ENCODE measurements at places on chromosomes 7 and 10.

DNA sequence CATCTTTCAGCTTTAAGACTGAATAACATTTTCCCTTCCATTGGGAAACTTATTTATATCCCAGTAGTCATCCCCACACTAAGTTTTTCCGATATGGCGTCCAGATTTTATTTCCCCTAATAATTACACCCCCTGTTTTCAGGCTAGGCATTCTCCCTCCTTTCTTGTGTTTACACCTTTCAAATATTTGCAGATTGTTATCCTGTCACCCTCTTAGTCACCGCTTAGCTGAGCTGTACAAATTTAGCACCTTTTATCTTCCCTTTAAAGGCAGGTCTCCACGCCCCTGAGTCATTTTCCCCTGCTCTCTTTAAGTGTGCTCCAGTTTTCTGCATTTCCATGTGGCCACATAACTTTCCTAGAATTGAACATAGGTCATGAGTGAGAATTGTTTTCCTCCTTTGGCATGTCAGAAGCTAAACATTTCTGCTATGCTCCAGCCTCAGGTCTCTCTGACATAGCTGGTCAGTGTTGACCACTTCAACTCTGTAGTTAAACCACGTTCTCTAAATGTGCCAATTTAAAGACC lies 47.4 kb downstream of the LRRC4 start:
- DNase-seq, result no peak

DNA sequence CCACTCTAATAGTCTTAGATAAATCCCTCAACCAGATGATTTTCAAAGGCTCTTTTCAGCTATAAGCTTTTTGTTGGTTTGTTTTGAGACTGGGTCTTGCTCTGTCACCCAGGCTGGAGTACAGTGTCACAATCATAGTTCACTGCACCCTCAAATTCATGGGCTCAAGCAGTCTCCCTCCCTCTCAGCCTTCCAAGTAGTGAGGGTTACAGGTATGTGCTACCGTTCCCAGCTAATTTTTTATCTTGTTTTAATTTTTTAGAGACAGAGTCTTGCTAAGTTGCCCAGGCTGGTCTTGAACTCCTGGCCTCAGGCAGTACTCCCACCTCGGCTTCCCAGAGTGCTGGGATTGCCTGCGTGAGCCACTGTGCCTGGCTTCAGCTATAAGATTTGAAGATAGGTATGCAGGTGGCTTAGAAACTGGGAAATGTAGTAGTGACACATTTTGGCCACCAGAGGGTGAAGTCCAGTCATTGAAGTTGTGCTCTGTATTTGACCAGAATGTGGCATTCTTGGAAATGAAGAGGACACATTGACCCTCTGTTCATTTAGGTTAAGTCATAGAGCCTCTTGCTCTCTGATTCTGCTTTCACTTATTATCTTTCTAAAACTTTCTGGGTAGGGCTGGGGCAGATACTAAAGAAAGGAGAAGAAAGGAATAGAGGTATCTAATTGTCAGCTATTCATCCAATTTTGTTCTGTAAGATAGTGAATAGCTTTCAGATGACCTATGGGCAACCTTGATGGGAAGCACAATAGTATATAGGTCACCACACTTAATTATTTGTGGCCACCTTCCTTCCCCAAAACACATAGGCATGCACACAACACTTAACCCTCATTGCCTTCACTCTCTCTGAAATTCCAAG lies 36.0 kb downstream of the R3HCC1L start:
- peak; percentile 10 for DNase-seq

DNA sequence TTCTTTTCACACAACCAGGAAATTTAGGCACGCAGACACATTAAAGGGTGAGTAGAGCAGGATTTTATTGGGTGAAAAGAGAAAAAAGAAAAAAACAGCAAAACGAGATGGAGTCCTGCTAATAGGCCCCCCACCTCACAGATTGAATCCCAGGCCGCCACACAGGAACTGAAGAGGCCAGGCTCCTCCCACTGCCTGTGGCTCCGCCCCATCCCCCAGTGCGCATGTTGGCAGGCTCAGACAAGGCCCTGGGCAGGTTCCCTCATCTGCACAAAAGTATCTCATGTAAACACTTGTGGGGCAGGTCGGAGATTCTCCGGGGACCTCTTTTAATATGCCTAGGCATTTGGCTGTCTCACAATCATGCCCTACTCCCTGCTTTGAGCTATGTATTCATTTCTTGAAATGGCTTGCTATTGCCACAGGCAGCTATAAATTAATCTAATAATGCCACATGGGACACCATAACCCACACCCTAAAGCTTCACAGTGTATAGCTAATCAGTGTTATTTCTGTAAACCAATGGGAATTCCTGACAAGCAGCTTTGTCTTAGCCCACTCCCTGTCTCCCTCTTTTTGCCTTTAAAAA lies 76.2 kb upstream of the KIF5B start:
- no peak for DNase-seq

DNA sequence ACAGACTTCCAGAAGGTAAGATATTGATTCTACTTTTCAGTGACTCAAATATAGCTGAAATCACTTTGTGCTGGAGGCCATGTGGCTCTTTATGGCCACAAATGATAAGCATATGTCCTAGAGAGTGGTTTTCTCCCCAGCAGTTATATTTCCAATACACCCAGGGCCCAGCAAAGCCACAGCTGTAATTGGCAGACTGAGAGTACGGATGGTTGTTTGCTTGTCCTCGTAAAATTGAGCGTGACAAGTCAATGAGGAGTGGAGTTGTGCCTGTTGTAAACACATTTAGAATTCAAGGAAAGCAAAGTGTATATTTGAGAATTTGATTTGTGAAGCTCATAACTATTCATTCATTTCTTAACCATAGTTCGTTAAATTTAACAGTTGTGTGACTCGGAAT lies 201.8 kb downstream of the LHFPL3 start:
- no peak for DNase-seq

Measured in DMS 273 treated with DMSO at 0.1 percent for 48 hours (cell line).